ENCODE measurements at places on chromosomes 6 and 20.

- DNase-seq: no peak
Observed at GRCh38 chr6:30061858-30062458, 893 bp downstream of the POLR1H start.

GRCh38 chr6:22804620-22805261, 235.4 kb downstream of the HDGFL1 start:
- DNase-seq: no peak

DNA sequence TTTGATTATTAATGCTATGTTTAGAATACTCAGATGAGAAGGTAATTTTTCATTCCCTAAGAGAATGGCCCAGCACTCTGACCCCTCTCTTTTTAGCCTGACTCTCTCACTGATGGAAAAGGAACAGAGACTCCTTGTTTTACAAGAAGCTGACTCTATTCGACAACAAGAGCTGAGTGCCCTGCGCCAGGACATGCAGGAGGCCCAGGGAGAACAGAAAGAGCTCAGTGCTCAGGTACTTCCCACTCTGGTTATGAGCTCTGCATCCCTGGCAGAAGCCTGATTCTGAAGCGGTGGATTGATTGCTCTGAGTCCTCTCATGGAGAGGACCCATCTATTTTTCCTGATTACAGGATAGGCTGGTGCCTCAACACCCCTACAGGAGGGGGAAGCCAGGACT, 33.0 kb downstream of the C20orf173 start:
- no peak for DNase-seq

DNA sequence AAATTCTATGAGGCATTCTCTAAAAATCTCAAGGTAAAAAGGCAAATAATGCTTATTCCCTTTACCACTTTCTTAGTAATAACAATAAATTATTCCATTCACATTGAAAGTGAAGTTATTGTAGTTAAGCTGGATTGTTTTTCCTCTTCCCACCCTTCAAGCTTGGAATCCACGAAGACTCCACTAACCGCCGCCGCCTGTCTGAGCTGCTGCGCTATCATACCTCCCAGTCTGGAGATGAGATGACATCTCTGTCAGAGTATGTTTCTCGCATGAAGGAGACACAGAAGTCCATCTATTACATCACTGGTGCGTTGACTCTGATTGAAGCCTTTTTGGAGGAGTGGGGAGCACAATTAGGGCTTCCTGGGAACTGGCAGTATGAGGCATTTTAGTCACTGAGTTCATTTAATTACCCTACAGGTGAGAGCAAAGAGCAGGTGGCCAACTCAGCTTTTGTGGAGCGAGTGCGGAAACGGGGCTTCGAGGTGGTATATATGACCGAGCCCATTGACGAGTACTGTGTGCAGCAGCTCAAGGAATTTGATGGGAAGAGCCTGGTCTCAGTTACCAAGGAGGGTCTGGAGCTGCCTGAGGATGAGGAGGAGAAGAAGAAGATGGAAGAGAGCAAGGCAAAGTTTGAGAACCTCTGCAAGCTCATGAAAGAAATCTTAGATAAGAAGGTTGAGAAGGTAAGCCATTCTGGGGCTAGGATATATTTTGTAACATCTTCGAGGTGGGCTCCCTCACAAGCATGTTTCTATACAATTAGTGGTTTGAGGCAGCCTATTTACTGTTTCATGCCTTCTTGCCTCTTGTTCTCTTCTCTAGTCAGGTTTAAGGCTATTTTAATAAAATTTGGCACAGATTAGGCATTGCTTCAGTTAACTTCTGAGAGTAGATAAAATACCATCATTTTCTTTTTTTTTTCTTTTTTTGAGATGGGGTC, 4.9 kb downstream of the HSP90AB1 start:
- DNase-seq: no peak

DNA sequence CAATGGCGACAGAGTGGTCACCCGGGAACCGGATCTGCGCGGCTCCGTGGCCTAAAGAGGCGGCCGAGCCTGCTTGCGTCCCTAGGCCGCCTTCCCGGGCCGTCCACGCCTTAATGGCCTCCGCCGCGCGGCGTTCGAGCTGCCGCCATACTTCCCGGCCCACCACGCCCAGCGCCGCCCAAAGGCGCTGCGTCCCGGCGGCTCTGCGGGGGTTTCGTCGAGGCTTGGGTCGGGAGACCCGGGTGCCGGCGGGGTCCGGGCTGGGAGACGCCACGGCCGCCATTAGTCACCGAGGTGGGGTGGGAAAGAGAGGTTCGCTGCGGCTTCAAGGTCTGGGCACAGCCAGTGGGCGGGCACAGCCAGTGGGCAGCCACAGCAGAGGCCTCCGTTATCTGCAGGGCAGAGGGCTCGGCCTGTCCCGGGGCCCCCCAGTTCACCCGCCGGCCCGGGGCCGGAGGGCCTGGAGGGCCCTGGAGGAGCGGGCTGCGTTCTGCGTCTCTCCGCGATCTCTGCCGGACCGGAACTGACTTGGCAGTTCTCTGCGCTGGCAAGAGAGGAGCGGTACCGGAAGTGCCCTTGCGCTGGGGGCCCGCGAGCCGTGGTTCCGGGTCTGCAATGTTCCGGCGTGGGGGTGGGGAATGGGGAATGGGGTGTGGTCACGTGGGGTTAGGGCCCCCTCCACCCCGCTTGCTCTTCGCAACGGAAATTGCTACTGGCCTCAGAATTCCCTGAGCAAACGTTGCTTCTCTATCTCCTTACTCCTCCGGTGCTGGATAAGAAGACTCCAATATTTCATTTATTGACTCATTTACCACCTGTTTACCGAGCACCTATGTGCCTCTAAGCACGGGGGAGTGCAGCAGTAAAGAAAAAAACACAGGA, 82.3 kb downstream of the CNBD2 start:
- DNase-seq: peak; percentile 84

GRCh38 chr6:167839755-167840154, 13.0 kb downstream of the AFDN start:
- DNase-seq: no peak

- no peak for DNase-seq
Observed at GRCh38 chr20:51452734-51453365, 89.7 kb downstream of the NFATC2 start.

DNA sequence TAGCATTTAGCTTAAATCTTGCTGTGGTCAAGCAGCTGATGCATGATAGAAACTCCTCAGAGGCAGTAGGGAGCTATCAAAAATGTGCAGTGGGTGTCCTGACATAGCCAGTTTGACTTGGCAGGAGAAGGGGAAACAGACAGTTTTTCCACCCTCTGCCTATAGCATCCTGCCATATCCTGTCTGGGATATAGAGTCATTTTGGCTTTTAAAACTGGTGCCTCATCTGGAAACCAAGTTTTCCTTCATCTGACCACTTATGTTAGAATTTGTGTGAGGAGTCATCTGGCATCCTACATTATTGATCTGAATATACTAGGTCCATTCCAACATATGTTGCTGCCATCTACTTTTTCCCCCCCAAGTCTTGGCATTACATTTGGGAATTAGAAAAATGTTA, 284.1 kb downstream of the CD109 start:
- DNase-seq: no peak

- peak; percentile 8 for DNase-seq
Observed at GRCh38 chr20:33914919-33915318, 78.8 kb upstream of the RALY start.

GRCh38 chr20:38203981-38204357, 38.9 kb upstream of the TGM2 start:
- DNase-seq: no peak

GRCh38 chr20:62768551-62769287, 27.6 kb upstream of the MRGBP start:
- no peak for DNase-seq

GRCh38 chr6:57038906-57039305, 7.6 kb upstream of the KIAA1586 start:
- no peak for DNase-seq

DNA sequence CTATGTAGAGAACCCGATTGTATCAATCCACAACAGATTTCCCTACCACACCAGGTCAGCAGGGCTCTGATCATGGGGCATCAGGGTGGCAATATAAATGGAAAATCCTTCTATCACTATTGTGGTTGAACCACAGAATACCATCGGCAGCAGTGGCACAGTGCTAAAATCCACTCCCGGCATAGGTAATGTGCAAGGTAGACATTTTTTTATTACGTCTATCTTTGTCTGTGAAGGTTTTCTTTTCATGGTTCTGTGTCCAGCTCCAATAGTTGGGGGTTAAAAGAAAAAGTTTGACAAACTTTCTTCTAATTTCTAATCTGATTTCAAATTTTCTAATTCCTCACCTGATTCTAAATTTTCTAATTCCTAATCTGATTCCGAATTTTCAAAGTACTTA, 302.7 kb upstream of the PREP start:
- no peak for DNase-seq

GRCh38 chr6:135289816-135290215, 108.7 kb downstream of the MYB start:
- DNase-seq: no peak

- DNase-seq: no peak
Observed at GRCh38 chr6:169292338-169293124, 38.9 kb upstream of the THBS2 start.

DNA sequence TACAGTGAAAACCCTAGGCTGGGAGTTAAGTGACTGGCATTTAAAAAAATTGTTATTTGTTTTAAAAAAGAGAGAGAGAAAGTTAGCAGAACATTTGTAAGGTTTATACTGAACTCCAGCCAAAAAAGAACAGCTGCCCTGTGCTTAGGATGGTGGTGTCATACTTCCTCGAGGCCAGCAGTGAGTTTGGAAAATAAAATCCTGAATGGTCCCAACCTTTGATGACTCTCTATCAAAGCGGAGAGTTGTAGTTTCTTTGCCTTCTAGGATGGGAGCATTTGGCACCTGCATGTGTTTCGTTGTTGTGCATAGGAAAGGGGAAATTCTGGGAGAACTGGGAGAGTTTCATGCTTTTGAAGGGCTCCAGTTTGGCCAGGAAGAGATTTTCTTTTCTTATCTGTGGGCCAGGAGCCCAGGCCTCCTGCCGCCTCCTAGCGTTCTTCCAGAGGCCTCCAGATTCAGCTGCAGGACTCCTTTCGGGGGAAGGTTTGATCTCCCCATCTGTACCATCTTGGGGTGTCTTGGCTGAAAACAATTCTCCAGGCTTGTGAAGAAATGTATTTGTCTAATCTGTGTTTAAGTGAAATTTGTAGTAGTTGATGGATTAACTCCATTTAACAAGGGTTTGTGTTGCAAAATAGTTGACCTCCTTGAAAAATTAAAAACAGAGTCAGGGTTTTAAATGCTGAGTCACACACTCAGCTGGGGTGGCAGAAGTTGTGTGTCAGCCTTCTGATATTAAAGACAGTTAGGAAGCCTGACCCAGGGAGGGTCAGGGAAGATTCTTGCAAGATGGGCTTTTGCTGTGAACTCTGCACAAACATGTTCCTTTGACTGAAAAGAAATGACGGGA, 63.4 kb downstream of the TXNDC5 start:
- no peak for DNase-seq

DNA sequence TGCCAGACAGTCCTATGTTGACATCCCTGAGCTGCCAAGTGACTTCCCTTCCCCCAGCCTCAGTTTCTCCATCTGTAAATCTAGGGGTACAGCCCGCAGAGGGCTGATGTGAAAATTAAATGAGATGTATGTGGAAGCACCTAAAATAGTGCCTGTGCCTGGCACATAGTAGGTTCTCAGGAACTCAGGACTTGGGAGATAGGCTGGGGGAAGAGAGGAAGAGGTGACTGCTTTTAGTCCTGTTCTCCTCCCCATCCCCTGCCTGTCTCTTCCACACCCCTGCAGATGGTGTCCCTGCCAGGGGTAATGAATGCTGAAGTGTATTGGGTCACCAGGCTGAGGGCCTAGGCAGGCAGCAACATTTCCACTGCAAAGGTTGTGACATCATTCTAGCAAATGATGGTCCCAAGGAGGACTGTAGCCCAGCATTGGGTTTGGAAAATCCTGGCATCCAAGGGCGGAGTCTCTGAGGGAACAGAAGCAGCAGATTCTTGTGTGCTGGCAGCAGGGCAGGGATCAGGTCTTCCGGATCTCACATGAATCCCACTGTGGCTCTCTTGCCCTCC, 1.8 kb downstream of the SNPH start:
- DNase-seq: no peak

DNA sequence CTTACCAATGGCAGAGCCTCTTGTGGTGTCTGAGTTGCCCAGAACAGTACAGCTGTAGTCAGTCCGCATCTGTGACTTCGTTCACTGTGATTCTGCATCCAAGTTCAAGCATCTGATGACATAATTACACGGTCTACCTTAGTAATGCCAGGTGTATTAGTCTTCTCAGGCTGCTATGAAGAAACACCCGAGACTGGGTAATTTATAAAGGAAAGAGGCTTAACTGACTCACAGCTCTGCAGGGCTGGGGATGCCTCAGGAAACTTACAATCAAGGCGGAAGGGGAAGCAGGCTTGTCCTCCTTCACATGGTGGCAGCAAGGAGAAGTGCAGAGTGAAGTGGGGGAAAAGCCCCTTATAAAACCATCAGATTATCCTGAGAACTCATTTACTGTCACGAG, 163.9 kb upstream of the SULF2 start:
- DNase-seq: no peak

DNA sequence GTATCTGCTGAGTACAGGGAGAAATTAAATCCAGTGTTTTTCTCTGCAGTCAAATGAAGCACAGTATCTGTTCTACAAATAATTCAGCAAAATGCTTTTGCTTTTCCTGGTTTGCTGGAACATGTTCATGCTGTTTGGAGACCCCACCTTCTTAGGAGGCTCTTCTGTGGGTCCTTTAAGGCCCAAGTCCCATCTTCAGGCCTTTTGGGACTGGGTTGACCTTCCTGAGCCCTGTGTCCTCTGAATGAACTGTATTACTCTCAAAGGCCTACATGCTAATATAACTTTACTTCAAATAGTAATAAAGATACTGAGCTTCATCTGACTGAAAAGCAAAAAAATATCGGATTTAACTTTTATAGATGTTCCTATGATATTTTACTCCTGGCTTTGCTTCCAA, 19.3 kb downstream of the SMLR1 start:
- DNase-seq: no peak

- no peak for DNase-seq
Observed at GRCh38 chr6:155340464-155341129, 26.3 kb upstream of the TFB1M start.

- no peak for DNase-seq
Observed at GRCh38 chr6:137696765-137697164, 170.3 kb upstream of the TNFAIP3 start.

DNA sequence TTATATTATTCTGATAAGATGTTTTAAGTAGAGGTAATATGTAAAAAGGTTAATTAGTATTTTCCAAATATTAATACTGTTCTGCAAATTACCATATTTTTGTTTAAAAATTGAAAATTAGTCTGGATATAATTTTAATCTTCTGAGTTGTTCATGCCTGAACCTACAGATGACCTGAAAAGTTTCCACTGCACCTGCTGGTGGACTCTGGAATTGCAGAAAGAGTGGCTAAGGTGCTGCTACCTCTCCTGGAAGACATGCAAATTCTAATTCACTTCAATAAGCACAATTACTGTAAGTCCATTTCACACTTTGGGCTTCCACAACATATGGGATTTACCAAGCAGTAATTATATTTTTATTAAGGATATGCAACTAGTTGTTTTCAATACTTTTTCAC, 77.7 kb upstream of the OLIG3 start:
- DNase-seq: peak; percentile 45

DNA sequence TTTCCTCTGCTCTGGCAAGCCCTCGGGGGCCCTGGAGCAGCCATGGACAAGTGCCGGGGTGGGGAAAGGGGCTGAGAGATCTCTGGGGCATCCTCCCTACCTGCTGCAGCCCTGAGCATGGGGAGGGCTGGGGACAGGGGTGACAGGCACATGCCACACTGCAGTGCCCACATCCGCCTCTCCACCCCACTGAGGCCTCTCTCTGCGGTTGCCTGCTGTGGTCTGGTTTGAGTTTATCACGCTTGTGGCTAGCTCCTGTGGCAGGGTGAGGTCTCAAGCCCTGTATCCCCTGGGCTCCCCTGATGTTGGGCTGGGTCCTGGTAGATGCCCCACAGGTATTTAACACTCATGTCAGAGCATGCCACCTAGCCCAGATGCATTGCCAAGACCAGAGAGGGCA, 52.9 kb upstream of the MLN start:
- DNase-seq: peak; percentile 24
